ENCODE measurements at places on chromosomes 5 and 9.

DNA sequence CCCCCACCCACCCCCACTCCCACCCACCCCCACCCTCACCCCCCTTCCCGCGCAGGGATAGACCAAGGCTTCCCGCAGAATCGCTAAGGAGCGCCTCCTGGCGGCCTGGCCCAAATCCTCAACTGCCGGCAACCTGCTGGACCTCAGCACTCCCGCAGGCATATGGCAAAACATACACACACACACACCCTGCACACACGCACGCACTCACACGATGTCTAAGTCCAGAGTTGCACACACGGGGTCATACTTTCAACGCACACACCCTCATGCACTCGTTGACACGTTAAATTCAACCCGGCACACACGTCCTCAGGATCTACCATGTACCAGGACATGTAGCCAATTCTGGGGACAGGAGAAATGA lies 1.7 kb downstream of the CPLX2 start:
- no peak for DNase-seq

DNA sequence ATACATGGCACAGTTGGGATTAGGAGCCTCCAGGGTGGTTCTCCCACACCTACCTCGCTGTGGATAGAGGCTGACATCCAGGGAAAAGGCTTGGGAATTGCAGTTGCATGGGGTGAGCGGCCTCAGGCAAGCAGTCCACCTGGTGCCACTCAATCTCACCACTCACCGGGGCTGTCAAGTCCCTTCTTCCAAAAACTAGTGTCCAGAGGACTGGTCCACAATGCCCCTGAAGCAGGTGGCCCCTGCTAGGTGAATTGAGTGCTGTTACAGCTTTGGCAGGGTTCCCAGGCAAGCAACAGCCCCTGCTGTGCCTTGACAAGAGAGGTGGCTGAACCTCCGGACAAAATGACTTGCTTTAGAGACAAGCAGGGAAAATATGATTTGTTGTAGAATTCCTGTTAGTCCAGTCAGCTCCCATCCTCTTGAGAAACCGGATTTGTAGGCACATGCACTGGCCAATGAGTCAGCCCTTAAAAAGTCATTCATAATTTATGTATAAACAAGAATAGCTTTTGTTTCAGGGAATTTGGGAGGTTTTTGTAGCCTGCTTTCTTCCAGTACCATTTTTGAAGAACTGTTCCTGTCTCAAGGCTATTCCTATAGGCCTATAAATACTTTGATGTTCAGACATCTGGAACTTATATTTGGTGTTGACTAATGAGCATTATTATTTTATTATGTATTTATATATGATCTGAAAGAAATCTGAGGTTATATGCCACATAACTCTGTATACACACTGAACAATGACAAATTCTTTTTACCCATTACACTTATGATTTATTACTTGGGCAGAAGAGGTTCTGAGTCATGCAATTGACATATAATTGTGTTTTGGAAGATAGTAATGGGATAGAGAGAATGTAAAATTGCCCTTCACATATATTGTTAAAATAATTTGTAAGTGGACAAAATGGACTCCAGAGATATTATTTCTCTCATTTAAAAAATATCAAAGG lies 411.1 kb downstream of the ACTL7B start:
- DNase-seq: peak; percentile 31

DNA sequence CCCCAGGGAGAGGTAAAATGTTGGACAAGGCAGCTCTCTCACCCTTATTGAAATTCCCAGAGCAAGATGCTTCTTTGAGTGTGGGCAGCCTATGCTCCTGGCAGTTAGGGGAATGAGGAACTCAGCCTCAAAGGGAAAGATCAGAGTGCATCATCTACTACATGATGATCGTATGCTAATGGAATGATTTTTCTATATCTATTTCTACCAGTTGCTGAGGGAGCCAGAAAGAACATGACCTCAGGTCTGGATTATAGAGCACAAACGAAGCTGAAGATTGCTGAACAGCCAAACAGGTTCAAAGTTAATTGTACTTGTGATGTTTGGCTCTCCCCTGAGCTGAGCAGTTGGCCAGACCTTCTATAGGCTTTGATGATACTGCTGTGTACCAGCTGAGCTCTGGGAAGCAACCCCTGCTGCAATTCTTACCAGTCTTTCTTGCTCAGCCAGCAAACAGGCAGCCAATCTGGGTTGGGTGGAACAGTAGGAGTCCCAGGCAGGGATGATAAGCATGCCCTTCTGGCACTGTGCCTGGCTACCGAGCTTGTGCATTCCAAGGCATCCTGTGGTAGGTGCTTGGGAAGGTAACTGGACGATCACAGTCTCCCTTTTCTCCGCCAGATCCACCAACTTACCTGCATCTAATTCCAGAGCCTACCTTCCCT lies 10.3 kb upstream of the FBXL7 start:
- no peak for DNase-seq

DNA sequence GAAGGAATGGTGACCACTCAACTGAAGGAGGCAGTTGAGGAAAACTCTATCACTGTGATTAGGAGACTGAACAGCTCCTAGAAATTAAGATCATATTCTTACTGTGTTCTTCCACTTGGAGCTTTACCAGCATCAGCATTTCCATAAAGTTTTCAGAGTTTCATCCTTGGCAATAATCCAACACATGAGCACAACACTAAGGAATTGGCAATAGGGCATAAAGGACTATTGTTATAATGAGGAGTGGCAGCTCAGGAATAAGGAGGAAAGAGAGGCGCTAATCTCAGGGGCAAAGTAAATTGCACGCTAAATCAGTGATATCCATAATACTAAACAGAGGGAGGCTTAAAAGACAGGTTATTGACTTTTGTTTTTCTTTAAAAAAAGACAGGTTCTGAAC lies 338.9 kb downstream of the EFNA5 start:
- no peak for DNase-seq

DNA sequence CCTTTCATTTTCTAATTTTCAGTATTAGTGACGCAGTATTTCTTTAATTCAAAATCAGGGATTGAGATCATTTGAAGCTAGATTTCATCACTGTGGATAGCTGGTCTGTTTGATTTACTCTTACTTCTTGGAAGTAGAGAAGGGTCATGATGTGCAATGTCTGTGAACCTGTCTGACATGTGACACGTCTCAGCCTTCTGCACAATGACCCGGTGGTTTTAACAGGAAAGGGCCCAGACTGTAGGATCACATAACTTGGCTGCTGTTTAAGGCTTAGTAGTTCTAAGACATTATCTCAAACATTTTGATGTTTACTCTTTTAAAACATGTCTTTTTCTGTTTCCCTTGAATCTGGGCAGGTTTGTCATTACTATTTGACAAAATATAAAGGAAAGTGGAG lies 823.3 kb upstream of the NUDT12 start:
- DNase-seq: no peak

DNA sequence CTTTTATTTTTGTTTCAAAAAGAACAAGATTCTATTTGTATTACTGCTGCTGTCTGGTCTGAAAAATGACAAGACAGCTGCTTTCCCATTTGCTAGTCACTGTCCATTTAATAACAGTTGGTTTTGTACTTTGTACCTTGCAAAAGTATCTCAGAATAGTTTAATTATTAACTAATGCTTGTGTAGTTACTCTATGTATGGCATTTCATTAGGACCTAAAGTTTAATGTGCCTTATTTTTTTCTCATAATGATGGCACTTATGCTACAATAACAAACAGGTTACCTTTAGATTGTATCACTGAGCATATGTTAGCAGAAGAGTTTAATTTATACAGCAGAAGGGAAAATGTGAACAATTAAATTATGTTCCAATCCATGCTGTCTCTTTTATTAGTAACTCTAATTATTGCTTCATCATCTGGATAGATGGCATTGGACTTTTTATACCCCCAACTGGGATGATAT lies 134.2 kb downstream of the CDH10 start:
- DNase-seq: no peak

- no peak for DNase-seq
Observed at GRCh38 chr5:35417040-35417439, 186.8 kb upstream of the PRLR start.

DNA sequence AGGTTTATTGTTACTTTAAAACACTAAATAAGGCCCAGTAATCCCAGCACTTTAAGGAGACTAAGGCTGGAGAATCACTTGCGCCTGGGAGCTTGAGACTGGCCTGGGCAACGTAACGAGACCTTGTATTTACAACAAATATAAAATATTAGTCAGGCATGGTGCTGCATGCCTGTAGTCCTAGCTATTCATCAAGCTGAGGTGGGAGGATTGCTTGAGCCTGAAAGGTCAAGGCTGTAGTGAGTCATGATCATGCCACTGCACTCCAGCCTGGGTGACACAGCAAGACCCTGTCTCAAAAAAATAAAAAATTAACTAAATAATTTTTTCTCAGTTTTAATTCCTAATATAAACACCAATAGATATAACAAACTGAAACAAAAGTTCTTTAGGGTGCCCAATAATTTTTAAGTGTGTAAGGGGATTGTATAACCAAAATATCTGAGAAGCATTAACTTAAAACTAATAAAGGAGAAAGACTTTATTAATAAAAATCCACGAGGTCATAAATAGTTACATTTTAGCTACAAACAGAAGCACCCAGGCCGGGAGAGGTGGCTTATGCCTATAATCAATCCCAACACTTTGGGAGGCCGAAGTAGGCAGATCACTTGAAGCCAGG lies 32.7 kb downstream of the FAM13B start:
- no peak for DNase-seq

- DNase-seq: peak; percentile 78
Observed at GRCh38 chr5:151075698-151076331, 5.0 kb downstream of the TNIP1 start.

GRCh38 chr5:179852993-179853547 lies 5.5 kb downstream of the MRNIP start:
- no peak for DNase-seq

- peak; percentile 64 for DNase-seq
Observed at GRCh38 chr5:43609752-43610151, 6.8 kb downstream of the NNT start.

GRCh38 chr5:31355337-31355736 lies 161.9 kb downstream of the CDH6 start:
- no peak for DNase-seq

DNA sequence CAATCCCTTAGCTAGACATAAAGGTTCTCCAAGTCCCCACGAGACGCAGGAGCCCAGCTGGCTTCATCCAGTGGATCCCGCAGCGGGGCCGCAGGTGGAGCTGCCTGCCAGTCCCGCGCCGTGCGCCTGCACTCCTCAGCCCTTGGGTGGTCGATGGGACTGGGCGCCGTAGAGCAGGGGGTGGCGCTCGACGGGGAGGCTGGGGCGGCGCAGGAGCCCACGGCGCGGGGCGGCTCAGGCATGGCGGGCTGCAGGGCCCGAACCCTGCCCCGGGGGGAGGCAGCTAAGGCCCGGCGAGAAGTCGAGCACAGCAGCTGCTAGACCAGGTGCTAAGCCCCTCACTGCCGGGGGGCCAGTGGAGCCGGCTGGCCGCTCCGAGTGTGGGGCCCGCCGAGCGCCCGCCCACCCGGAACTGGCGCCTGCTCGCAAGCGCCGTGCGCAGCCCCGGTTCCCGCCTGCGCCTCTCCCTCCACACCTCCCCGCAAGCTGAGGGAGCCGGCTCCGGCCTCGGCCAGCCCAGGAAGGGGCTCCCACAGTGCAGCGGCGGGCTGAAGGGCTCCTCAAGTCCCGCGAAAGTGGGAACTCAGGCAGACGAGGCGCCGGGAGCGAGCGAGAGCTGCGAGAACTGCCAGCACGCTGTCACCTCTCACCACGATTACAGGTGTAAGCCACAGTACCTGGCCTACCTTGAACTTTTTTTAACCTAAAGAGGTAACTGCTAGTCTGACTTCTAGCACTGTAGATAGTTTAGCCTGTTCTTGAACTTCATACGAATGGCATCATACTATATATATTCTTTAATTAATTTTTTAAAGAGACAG lies 35.5 kb downstream of the PTGS1 start:
- DNase-seq: no peak

DNA sequence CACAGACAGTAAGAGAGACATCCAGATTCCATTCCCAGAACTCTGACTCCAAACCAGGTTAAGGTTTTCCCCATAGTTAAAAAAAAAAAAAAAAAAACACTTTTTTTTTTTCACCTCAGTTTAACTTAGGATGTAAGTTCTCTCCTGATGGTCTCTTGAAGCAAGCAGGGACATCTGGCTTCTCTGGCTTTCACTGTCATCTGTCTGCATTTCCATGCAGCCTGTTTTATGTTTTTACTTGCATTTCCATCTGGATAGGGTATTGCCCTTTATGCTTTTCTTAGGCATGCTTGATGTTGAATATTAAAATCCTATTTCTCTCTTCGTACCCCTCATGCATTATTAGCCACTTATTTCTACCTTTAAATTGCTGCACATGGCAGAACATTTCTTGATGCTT lies 135.3 kb upstream of the WWC1 start:
- DNase-seq: no peak

- no peak for DNase-seq
Observed at GRCh38 chr5:127910307-127910956, 173.1 kb upstream of the SLC12A2 start.

GRCh38 chr5:130762031-130762430 lies 403.0 kb downstream of the HINT1 start:
- DNase-seq: no peak

DNA sequence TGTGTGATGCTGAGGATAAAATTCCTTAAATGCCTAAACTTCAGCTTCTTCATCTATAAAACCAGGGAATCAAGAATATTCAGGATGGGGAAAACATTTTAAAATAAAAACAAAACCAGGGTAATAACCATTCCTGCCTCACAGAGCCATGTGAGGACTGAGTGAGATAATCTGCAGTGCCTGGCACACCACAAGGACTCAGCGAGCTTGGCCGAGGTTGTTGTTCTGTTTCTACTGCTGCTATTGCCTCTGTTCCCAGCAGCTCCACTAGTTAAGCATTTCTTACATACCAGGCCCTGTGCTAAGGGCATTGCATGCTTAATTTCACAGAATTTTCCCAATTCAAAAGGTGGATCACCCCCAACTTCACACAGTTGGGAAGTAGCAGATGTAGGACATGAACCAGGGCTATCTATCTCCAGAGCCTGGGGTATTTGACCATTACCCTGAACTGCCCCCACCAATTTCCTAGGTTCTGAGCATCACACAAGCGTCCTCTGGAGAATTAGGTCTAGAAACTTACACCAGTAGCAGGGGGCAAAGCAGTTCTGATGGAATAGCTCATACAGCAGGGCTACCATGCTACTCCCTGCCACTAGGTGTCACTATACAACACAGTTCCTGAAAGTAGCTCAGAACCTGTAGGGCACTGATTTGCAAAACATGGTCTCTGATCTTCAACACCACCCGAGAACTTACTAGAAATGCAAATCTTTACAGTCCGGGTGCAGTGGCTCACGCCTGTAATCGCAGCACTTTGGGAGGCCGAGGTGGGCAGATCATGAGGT lies 74.3 kb downstream of the LRSAM1 start:
- no peak for DNase-seq
